ENCODE measurements at places on chromosomes 4 and X.

DNA sequence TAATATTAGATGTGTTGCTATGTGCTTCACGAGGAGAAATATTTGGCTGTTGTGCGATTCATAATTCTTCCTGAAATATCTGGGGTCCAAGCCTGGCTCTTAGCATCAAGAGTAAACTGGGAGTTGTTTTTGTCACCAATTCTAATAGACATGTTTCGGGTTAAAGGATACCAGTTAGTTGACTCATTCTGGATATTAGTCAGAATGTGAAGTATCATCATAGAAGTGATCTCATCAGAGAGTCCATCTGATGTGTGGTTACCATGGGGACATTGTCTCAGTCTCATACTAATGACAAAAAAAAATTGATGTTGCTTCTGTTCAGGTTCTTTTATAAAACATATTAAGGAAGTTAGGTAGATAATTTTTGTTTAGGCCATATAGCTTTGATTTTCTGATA, 57.2 kb upstream of the MTMR1 start:
- no peak for DNase-seq

DNA sequence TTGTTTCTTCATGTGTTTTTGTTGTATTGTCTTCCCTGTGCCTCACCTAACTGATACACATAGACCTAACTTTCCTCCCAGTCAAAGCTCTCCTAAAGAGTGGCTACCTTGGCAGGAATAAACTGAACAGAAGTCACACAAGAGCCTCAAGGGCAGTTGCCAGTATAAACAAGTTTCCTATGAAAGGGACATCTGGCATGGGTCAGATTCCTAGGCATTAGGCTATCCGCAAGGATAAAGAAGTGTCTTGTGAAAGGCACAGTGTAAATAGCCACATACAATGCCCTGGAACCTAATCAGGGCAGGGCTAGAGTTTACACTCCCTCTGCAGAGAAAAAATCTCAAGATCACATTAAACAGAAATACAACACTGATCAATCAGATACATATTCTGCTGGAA, 220.8 kb downstream of the SPANXN3 start:
- DNase-seq, result no peak

DNA sequence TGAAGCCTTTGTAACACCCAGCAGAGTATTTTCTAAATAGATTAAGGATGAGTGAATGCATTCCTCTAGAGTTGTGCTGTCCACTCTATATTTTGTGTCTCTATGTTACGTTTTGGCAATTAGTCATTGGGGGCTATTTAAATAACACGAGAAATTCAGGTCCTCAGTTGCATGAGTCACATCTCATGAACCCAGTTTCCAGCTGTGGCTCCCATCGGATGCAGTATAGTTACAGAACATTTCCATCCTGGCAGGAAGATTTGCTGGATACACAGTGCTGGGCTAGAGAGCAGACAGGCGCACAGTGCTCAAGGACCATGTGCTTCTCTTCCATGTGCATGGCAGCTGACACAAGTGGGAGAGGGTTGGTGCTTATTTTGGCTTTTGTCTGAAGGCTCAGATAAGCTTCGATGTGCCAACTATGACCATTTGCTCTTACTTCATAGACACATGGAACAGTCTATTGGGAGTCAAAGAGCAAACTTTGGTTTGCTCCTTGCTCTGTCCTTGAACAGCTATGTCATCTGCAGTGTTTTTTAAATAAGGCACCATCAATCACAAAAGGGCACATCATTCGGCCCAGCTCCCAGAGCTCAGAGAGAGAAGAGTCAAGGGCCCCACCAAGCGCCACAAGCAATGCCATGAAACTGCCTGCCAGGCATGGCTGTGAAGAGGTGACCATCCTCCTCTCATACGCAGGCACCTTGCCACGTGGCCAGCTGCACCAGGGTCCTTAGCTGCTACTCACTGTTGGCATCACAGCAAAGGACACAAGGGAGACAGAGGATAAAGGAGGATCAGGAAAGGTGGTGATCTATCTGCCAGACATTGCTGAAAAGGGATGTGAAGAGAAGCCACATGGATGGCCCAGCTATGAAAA, 8.1 kb upstream of the STS start:
- DNase-seq, result no peak

DNA sequence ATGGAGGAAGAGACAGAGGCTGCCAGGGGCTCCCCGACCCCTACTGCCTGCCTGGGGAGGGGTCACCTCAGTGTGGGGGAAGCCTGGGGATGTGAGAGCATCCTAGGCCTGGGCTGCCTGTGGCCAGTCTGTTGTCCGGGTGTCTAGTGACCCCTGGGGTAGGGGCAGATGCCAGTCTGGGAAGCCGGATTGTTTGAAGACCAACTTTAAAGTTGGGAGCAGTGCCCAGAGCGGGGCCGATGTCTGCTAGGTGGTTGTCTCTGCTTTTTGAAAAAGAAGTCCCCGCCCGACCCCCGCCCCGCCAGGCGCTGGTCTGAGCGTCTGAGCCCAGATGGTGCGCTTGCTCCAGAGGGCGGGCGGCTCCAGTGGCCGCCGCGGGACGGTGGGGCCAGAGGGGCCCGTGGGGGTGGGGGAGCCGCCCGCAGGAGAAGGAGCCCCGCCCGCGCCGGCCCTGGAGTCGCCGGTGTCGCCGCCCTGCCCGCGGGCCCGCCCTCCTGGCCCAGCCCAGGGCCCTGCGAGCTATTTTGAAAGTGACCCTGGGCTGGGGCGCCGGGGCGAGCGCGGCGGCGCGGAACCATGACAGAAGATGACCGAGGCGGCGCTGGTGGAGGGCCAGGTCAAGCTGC, at the start of gene DOK7:
Gene DOK7 (plus strand): TSS at position 517 of the 626 bp plus-strand sequence. CDS start 70 bp downstream, at position 587.
- DNase-seq, result no peak

- DNase-seq, result no peak
Measured at GRCh38 chr4:55475394-55476243, 71.1 kb downstream of the CLOCK start.

GRCh38 chr4:48588230-48589097, 98.4 kb downstream of the ZAR1 start:
- DNase-seq, result no peak

- DNase-seq, result peak; percentile 41
Measured at GRCh38 chr4:8394061-8394519, 46.4 kb downstream of the ACOX3 start.

DNA sequence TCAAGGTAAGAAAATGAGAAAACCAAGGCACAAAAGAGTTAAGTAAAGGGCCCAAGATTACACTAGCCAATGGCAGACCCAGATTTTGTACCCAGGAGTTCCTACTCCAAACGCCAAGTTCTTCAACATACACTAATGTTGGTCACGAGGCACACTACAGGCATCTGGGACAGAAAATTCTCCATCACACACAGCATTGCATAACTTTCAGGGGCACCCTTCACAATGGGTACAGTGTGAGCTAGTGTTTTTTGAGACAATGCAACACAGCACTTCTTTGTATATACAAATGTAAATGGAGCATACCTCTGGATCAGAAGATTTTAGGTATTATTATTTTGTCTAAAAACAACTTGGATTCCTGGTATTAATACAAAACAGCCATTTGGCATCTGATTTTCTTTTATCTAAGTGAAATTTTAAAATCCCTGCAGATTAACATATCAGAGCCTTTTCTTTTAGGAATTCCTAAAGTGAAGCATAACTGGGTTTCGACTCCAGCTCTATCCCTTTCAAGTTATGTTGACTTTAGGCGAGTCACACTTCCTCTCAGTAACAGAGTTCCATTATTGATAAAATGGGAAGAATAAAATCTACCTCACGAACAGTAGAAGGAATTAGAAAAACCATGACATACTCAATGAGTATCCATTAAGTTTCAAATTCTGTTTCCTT, 41.1 kb downstream of the ADGRA3 start:
- DNase-seq, result no peak

GRCh38 chrX:111483881-111484280, 27.6 kb upstream of the SERTM2 start:
- no peak for DNase-seq

- no peak for DNase-seq
Measured at GRCh38 chr4:108240366-108240765, 71.6 kb upstream of the LEF1 start.

DNA sequence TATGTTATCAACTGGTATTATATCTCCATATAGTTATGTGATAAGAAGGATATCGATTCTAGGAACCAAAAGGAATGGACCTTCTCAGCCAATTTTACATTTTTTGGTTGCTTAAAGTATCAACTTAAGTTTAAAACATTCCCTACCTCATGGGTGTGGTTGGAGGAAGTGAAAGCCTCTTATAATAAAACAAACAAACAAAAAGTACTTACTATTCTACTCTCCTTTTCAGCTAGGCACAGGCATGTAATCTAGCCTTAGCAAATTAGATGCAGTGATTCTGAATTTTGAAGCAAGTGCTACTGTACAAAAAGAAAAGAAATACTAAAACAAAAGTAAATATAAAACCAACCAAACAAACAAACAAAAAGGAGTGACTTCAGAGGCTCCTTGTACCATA, 485.4 kb downstream of the C4orf33 start:
- no peak for DNase-seq

DNA sequence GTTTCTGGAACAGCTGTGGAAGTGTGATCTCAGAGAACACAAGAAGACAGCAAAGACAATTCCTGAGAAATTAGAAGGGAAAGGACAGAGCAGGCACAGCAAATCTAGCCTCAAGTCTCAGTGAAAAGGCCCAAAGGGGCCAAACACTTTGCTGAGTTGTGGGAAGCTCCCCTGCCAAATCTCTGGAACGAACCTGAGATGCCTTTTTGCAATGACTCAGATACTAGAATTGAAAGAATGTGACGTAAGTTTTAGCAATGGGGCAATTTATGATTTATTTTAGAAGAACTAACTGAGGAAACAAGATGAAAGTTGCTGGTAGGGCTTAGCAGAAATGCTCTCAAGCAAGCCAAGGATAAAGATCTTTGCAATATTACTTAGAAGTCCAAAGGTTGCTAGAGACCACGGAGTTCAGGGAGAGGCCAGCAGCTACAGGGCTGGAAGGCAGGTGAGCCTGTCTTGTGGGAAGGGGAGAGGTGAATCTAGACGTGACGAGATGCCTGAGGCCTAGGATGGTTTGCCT, 92.8 kb downstream of the AMELX start:
- no peak for DNase-seq

GRCh38 chr4:65383589-65384305, 286.5 kb downstream of the EPHA5 start:
- DNase-seq, result no peak

DNA sequence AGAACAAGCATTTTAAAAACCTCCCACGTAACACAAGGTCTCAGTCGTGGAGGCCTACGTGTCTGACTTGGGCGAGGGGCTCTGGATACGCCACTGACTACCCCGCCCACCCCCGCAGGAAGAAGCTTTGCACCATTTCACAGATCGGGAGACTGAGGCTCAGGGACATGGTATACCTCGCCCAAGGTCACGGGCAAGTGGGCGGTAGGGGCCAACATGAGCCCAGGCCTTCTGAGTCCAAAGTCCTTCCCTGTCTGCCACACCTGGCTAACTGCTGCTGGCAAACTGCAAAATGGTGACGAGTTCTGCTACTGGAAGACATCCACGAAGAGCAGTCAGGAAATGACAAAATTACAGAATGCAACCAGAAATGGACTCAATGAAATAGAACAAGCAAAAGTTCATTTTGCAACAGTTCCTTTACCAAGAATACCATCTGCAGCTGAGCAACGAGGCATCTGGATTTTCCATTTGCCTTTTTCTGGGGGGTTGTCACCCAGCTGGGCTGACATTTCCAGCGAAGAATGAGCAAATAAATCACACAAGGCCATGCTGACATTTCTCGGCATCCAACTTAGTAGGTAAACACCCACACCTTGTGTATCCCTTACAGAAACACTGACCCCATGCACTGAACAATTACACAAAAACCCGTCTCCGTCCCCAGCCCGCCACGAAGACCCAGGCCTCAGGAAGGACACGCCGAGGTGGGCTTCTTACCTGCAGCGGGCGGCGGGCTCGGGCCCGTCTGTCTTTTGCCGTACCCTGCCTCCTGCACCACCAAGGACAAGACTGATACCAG, 70.2 kb upstream of the AFAP1 start:
- no peak for DNase-seq

DNA sequence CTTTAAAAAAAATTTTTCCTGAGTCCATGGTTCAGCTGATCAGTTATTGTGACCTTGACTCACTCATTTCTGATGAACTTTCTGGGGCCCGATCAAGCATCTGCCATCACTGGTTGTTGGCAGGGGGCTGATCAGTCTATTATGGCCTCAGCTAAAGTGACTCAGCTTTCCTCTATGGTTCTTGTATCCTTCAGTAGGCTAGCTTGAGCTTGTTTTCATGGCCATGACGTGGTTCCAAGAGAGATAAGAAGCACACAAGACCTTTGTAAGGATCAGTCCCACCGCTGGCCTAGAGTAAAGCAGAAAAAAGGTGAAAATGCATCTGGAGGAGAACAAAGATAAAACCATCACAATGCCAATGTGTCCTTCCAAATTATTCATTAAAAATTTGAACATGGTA, 29.8 kb upstream of the EPGN start:
- no peak for DNase-seq

DNA sequence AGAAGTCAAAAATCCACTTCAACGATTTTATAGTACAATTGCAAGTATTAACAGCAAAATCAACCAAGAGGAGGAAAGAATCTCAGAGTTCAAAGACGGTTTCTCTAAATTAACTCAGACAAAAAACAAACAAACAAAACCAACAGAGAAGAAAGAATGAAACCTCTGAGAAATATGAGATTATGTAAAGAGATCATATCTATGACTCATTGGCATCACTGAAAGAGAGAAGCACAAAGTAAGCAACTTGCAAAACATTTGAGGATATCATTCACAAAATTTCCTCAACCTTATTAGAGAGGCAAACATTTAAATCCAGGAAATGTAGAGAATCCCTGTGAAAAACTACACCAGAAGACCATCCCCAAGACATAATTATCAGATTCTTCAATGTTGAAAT, 370.4 kb downstream of the INPP4B start:
- no peak for DNase-seq

GRCh38 chr4:140065393-140065792, 88.6 kb downstream of the MAML3 start:
- DNase-seq, result no peak

GRCh38 chrX:125404667-125405160, 85.0 kb downstream of the TEX13C start:
- no peak for DNase-seq

DNA sequence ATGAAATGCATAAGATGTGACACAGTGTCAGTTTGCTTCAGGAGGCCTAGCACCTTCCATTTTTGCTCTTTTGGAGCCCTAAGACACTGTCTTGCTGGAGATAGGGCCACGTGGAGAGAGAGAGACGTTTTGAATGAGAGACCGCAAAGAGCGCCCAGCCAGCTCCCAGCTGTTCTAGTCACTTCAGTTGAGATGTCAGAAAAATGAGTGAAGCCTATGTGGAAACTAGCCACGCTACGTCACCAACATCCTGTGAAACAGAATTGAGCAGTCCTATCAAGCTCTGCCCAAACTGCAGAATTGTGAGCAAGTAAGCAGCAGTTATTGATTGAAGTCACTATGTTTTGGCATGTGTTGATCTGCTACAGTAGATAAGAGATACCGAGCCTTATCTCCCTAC, 13.1 kb downstream of the GPR82 start:
- no peak for DNase-seq

DNA sequence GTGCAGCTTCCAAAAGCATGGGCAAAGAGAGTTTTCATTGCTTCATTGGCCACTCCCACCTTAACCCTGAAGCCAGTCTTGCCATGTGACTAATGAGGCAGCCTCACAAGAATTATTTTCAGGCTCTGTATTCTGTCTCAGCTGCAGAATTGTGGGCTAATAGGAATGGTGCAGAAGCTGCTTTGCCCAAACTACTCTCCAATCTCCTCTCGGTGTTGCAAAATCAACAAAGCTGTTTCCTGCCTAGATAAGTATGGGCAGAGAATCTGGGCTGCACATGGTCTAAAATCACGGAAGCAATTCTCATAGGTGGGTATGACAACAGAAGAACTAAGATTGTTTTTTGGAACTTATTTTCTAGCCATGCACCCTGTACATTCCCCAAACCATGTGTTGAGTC, 31.4 kb downstream of the PPP1R2C start:
- DNase-seq, result no peak
